ENCODE measurements at places on chromosomes 1 and 21.
A peak's percentile ranks its signal among the peaks of the same experiment; 100 is the strongest.

GRCh38 chr21:43864313-43864961, 586 bp upstream of the AGPAT3 start:
- DNase-seq, result peak; percentile 58

DNA sequence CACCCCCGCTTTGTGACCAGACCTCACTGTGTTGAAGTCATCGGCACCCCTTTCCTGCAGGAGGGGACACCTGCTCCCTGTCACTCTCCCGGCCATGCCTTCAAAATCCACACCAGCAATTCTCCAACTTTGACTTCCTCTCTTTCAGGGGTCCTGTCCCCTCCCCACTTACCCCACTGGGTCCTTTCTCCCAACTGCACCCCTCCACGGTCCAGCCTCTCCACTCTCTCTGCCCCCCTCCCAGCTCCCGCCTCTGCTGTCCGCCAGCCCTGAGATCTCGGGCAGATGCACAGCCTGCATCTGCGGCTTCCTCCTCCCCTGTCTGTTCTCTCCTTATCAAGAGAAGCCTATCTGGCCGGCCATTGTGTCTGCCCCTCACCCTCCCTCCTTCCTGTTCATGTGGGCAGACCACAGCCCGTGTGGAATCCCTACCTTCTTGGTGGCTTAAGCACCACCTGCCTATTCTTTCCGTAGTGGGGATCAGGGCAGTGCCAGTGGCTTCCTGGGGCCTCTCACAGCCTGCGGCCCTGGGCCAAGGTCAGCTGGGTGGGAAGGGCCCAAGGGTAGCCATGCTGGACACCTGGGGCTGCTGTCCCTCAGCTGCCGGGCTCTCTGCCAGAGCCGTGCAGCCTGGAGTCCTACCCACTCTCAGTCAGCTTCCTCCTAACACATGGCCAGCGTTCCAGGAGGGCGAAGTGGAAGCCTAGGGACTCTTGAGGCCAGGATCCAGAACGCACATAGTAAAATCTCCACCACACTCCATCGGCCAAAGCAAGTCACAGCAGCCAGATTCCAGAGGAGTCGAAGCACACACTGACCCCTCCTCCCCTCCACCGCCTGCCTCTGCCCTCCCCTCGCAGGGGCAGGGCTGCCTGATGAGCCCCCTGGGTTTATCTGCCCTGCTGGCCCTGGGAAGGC, 5.1 kb upstream of the HES4 start:
- peak; percentile 81 for DNase-seq

- DNase-seq, result no peak
Observed at GRCh38 chr1:57109247-57109646, 143.4 kb upstream of the C8B start.

DNA sequence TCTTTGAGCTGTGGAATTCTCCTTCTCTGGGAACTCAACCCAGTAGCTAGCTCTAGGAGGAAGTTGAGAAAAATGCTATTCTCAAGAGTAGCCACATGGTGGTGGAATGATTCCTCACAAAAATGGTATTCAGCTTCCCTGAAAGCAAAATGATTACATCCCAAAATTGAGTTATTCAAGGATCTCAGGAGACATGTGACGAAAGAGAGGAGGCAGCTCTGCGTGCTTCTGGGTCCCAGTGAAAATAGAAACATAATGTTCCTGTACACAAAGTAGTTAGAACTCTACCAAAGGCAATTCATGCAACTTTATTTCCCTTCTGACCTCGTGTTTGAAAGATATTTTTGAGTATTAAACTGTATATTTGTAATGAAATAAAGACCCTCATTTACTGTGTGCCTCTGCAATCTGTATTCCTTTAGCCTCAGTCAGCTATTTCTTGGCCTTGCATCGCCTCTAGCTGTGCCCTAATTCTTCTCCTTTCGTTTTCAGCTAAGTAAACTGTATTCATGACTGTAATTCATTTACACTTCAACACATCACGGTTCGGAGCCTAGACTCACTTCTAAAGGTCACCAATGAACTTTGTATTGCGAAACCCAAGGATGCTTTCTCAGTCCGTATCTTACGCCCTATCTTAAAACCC, 167.3 kb downstream of the FASLG start:
- peak; percentile 74 for DNase-seq

- no peak for DNase-seq
Observed at GRCh38 chr1:181179279-181179986, 90.9 kb downstream of the IER5 start.

DNA sequence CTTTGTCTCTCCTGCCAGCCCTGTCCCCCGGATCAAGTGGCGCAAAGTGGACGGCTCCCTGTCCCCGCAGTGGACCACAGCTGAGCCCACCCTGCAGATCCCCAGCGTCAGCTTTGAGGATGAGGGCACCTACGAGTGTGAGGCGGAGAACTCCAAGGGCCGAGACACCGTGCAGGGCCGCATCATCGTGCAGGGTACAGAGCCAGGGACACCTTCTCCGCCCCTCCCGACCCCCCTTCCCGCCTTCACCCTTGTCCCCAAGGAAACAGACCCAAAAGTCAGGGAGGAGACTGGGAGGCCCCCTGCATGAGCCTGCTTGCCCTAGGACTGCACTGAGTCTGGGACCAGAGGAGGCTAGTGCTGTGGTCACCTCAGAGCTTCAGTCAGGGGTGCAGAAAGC, 18.2 kb downstream of the CNTN2 start:
- no peak for DNase-seq

DNA sequence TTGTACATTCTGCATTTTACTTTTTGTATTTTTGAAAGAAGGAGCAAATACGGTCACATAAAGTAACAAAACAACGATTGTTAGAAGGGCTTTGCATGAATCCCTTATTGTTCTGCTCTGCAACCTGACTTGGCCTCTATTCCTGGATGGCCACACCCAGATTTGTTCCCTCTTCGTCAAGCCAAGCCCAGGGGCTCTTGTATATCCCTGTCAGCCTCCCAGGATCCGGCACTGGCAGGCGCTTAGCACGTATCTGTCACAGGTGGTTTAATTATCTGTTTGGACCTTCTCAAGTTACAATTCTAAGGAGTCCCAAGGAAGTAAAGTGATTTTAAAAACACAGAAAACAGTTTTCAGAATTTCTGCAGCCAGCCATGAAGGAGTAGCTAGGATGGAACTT, 28.0 kb downstream of the CRYAA start:
- no peak for DNase-seq

DNA sequence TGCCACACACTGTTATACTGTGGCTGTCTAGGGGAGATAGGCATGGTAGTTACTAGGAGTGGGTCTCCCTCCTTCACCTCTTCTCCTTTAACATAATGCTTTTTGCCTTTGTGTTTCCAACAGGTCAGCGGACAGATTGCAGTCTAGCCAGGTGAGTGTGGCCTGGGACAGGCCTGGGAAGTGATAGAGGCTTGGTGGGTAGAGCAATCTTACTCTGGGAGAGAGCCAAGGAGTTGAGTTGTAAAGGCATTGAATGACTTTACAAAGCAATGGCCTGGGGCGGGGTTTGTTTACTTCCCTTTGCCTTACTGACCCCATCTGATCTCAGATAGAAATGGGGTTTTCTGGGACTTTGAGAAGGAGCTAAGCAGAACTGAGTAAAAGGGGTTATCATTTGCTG, 51.0 kb upstream of the IKBKE start:
- DNase-seq, result peak; percentile 29

DNA sequence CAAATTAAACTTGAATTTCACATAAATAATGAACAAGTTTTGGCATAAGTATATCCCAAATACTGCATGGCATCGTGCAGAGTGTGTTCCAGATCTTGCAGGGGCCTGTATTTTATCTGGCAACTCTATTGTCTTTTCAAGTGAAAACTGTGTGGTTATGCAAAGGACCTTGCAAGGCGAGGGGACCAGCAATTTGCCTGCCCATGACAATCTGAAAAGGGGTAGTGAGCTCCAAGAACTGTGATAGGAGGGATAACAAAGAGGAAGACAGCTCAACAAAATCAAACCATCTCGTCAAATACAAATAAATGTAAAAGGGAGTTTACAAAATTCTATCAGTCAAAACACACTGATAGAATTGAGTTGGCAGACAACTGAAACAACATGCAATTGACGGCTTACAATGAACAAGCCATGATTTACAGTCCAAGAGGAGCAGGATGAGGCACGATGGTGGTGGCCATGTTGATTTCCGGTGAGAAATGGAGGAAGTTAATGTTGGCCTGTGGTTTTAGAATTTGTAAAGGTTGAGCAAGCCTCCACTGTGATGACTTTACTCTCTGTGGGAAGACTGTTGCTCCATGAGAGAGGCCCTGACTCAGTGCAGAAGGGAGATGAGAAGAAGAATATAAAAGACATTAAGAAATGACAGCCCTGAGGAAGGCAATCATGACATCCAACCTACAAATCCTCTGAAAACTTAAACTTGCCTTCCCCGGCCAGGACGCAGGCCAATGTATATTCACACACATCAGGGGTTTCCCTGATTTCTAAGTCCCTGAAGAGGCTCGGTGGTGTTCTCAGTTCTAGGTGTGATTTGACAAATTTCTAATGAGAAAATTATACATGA, 132.2 kb downstream of the ADSS2 start:
- peak; percentile 81 for DNase-seq

DNA sequence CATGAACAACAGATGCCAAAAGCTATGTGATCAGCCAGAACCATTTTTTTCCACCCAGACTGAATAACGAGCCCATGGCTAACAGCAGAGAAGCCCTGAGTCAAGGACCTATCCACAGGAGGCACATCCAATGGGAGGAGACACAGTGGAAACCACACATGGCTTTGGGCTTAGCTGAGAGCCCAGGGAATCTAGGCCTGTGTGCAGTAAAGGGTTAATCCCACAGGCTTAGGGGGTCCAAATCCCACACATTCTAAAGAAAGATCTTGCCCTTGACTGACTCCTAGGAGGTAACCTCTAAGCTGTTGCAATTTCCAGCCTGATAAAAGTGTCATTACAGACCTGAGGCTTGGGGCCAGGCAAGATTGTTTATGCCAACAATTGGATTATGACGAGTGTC, 194.5 kb downstream of the DSCAM start:
- no peak for DNase-seq

- no peak for DNase-seq
Observed at GRCh38 chr1:55825461-55825860, 610.3 kb upstream of the USP24 start.

DNA sequence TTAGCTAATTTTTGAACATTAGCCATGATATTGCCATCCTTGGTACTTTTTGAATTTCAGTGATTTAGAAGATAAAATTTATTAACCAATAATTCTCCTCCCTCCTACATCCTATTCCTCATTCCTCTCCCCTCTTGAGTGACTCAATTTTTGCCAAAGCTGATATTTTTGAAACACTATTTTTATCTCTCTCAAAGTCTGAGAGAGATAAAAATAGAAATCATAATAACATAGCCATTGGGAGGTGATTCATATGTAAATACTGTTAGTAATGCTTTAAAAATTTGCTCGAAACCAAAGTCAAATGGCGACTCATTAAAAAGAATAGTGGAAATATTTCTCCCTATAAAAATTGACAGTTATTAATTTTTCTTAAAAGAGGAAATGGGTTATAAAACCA, 97.4 kb downstream of the PATJ start:
- no peak for DNase-seq

GRCh38 chr1:100188617-100189016, 10.6 kb upstream of the LRRC39 start:
- no peak for DNase-seq

- DNase-seq, result peak; percentile 12
Observed at GRCh38 chr1:119569095-119569494, 62.1 kb downstream of the HSD3B1 start.

- DNase-seq, result no peak
Observed at GRCh38 chr1:178118524-178118923, 24.6 kb downstream of the RASAL2 start.

- DNase-seq, result no peak
Observed at GRCh38 chr21:45294509-45295291, 7.0 kb upstream of the POFUT2 start.

DNA sequence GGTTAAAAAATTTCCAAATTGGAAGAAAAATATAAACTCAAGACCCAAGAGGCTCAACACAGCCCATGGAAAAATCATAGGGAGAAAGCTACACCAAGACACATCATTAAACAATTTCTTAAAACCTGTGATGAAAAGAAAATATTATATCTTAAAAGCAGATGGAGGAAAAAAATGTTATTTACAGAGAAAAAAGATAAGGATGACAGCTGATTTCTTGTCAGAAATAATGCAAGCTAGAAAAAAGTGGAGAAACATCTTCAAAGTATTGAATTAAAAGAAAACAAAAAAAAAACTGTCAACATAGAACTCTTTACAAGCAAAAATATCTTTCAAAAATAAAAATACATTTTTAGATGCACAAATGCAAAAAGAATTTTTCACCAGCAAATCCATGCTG, 930.5 kb downstream of the ADGRL2 start:
- no peak for DNase-seq

DNA sequence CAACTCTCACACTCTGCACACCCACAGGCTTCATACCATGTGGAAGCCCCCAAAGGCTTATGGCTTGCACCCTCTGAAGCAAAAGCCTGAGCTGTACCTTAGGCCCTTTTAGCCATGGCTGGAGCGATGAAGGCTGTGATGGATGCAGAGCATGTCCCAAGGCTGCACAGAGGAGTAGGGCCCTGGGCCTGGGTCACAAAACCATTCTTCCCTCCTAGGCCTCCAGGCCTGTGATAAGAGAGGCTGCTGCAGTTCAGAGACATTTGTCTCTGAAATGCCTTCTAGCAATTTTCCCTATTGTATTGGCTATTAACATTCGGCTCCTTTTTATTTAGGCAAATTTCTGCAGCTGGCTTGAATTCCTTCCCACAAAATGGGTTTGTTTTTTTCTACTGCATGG, 1707.7 kb downstream of the MRPL39 start:
- DNase-seq, result no peak

- DNase-seq, result no peak
Observed at GRCh38 chr1:1205769-1206375, 520 bp downstream of the TNFRSF18 start.

- DNase-seq, result no peak
Observed at GRCh38 chr21:45849651-45850050, 131.9 kb upstream of the COL6A1 start.

DNA sequence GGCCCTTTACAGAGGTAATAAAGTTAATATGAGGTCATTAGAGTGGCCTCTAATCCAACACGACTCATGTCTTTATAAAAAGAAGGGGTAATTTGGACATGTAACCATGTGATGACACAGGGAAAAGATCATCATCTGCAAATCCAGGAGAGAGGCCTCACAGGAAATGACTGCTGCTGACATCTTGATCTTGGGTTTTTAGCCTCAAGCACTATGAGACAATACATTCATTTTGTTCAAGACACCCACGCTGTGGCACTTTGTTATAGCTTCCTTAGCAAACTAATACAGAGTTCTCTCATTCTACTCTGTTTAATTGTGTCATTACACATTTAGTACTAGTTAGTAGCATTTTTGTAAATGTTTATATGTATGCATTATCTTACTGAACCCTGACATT, 64.0 kb upstream of the RUNX1 start:
- peak; percentile 17 for DNase-seq

DNA sequence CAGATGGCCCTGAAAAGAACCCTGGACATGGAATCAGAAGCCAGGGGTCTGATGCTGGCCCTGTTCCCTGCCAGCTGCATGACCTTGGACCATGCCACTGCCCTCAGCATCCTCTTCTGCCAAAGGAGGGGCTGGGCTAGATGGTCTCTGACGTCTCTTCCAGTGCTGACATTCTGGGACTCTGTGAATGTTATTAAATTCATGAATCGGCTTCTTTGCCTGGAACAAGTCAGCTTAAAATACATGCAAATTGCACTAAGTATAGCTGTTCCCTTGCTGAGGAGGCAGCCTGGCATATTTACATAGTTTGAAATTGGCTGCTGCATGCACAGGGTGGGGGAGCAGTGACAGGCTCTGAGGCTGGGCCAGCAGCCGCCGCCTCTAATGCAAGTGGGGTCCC, 23.8 kb downstream of the KCNA2 start:
- no peak for DNase-seq
